ENCODE measurements at places on chromosomes 2 and 18. TPM values are rescaled to one million over a fixed set of nuclear protein-coding genes. Genes with fewer than 3 reads are reported as not detected.

The COL6A3 gene
- not detected for total RNA-seq

The OSBPL6 gene
- total RNA-seq: 2.3 TPM

The G6PC2 gene
- total RNA-seq: not detected

The PAIP2B gene
- total RNA-seq: 0.62 TPM
